ENCODE measurements at places on chromosomes 4 and X.

- DNase-seq, result no peak
These were observed 107.8 kb downstream of the ADRA2C start for GRCh38 chr4:3874028-3874415.

GRCh38 chrX:63658920-63659319 lies 126.1 kb downstream of the ARHGEF9 start:
- no peak for DNase-seq

GRCh38 chrX:44871931-44872820 lies 812 bp upstream of the KDM6A start:
- no peak for DNase-seq

GRCh38 chr4:156889616-156890594 lies 81.7 kb downstream of the PDGFC start:
- DNase-seq, result peak; percentile 80

- DNase-seq, result peak; percentile 94
These were observed 33.5 kb upstream of the CYBB start for GRCh38 chrX:37746218-37746941.

GRCh38 chr4:136562834-136563233 lies 969.5 kb downstream of the PCDH18 start:
- DNase-seq, result no peak

GRCh38 chr4:32551943-32552342 lies 1831.8 kb downstream of the PCDH7 start:
- no peak for DNase-seq

GRCh38 chrX:101206471-101206870 lies 13.1 kb upstream of the DRP2 start:
- DNase-seq, result peak; percentile 46

DNA sequence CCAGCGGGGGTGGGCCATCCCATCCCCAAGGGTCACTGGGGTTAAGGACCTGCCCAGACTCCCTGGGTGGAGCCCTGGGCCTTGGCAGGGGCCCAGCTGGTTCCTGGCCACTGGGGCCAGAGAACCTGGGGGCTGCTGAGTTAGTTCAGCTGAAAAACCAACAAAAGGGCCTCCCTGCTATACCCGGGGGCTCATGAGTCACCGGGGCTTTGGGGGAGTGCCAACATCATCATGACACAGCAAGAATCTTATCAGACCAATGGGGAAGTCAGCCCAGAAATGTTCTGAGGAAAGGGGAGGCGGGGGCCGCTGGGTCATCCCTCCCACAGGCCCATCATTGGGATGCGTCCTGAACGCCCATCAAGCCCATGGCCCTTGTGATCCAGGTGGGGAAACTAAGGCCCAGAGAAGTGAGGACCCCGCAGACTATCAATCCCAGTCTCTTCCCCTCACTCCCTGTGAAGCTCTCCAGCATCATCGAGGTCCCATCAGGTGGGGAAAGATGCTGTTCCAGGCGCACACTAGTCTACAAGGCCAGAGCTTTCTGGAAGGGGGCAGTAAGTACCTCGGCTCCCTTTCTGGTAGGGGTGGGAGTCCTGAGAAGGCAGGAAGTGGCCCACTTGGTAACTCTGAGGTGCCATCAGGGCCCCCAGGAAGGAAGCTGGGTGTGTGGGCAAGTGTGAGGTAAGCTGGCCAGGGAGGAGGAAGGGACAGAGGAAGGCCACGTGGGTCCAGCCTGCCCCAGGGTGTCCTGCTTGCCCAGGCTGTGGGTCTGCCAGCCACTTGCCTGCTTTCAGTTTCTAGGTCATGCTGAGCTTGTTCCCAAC lies 4.5 kb downstream of the G6PD start:
- DNase-seq, result peak; percentile 73

- DNase-seq, result no peak
These were observed 406.6 kb downstream of the PCDH10 start for GRCh38 chr4:133555671-133556070.

DNA sequence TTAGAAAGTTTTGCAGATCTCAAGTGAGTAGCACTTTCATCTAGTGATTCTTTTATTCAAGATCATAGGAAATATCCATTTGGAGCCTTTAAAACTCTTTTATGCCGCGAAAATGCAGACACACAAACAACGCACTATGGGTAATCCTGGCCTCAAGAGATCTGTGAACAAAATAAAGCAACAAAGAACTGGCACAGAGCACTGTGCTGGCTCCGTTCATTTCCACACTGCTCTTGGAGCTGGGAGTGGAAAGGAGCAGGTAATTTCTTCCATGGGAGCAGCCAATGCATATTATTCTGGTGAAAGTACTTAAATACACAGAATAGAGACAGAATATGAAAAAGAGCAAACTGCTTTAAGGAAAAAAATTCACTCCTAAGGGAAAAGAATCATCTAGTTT lies 172.7 kb upstream of the FRG1 start:
- no peak for DNase-seq

GRCh38 chrX:68488657-68489056 lies 10.2 kb upstream of the YIPF6 start:
- DNase-seq, result no peak

DNA sequence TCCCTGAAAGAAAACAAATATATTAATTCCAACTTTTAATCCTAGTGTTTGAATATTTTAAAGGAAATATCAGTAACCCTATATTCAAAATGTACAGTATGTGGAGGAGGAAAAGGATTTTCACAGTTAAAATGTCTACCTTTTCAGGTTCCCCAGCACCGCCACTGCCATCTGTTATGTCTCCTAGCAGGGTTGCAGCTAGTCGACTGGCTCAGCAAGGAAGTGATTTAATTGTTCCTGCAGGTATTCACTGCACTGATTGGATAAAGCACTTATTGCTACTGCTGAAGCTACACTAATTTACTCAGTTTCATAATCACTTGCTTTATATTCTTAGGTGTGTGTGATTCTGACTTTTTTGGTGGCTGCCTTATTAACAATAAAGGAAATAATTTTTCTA lies 65.5 kb upstream of the FHDC1 start:
- DNase-seq, result no peak

GRCh38 chr4:99863-100262 lies 24.4 kb upstream of the ZNF718 start:
- DNase-seq, result no peak

DNA sequence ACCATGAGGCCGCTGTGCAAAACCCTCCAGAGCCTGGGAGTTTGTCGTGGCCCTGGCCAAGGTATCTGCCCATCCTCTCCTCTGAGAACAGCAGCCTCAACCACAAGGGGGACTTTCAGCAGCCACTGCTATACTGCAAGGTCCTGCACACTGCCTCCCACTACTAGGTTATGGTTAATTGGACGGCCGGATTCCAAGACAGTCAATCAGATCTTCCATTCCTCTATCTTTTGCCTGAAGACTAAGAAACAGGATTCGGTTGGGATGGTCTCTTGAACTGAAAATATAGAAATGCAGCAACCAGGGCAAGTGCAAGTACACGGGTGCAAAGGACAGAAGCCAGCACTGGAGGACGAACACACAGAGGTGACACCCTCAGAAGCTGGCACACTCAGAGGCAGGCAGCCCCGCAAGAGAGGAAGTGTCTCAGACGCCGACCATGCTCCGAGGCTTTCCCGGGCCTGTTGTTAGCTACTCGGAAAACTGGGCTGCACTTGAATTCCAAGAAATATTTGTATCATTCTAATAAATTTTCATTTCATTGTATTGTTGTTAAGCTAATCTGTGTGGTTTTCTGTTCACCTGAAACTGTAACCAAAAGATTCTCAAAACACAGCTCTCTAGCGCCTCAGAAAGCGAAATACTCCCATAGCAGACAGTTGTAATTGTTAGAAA lies 63.3 kb downstream of the AFAP1 start:
- DNase-seq, result no peak

- no peak for DNase-seq
These were observed 153.5 kb downstream of the SLC10A7 start for GRCh38 chr4:146368209-146368608.

DNA sequence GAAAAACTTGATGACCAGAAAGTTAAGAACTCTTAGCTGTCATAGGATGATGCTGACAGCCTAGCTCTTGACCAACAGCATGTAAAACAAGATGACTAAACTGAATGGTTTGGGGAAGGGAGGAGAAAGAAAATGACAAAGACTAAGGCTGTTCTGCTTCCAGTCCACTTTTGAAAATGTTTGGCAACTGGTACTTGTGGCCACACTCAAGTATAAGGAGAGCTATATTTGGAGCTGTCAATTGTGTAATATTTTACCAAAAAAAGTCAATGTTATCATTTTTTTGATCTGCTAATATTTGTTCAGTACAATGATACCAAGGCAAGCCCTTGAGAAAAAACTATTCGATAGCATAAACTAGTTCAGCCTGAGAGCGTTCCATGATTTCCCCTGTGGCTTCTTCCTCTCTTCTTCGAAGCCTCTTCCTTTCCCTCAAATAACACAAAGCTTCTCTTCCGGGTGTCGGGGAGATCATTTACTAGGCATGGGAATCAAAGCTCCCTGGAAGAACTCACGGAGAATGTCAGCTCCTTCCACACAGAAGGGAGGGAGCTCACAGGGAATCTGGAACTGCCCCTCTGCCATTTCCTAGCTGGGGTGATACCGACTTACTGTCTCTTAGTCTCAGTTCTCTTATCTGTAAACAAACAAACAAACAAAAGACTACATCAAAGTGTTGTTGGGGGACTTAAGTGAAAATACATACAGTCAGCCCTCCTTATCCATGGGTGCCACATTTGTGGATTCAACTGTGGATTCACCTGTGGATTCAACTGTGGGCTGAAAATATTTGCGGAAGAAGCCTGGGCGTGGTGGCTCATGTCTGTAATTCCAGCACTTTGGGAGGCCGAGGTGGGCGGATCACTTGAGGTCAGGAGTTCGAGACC lies 82.6 kb downstream of the SCD5 start:
- DNase-seq, result peak; percentile 53

GRCh38 chr4:13378973-13379759 lies 105.0 kb downstream of the RAB28 start:
- peak; percentile 44 for DNase-seq

- no peak for DNase-seq
These were observed 79.8 kb downstream of the PSAPL1 start for GRCh38 chr4:7354927-7355326.

- DNase-seq, result no peak
These were observed 39.3 kb downstream of the GATB start for GRCh38 chr4:151721466-151721865.

DNA sequence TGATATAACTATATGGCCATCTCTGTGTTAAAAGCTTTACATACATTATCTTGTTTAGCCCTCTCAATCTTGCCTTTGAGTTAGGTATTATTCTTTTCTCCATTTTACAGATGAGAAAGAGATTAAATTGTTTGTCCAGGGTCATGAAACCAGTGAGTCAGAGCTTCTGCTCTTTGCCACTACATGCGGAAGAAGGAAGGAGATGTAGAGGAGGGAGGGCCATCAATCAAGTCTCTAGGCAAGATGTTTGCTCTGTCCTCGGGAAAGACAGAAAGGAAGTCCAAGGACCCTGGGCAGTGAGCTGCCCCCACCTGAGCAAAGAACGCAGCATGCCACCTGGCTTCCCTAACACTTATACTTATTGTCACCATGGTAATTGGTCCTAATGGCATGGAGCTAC lies 133.7 kb upstream of the IL1RAPL2 start:
- DNase-seq, result peak; percentile 36

- no peak for DNase-seq
These were observed 6.1 kb upstream of the SPON2 start for GRCh38 chr4:1178300-1179088.

GRCh38 chr4:87622303-87622702 lies 14.0 kb downstream of the DSPP start:
- no peak for DNase-seq

- DNase-seq, result no peak
These were observed 7.4 kb downstream of the GAB1 start for GRCh38 chr4:143344041-143344440.

DNA sequence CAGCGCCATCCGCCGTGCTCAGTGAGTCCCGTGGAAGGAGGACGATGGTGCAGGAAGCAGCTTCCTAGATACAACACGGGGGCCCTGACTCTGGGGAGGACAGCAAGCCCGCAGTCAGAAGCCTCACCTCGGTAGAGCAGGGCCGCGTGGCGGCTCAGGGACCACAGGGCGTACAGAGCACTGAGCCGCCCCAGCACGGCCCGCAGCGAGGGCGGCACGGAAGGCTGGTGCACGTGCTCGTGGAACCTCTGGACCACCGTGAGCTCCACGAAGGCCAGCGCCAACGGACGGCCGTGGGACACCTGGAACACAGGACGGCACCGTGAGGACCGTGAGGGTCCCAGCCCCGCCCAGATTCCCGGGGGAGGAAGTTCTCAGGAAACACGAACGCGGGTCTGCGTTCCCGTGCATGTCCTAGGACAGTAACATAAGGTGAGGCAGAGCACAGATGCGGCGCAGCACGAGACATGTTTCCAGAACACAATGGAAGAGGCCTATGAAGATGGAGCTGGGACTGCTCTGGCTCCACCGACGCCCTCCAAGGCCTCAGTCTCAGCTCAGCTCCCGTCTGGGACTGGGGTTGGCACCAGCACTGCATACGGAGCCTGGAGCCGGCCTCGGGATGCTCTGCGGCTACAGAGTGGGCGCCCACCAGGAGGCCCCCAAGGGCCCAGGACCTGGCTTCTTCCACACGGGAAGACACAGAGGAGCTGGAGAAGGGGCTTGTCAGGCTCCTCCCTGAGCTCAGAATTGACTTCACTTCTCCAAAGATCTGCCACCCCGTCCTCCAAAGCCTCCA lies 65.5 kb downstream of the ACOX3 start:
- no peak for DNase-seq

DNA sequence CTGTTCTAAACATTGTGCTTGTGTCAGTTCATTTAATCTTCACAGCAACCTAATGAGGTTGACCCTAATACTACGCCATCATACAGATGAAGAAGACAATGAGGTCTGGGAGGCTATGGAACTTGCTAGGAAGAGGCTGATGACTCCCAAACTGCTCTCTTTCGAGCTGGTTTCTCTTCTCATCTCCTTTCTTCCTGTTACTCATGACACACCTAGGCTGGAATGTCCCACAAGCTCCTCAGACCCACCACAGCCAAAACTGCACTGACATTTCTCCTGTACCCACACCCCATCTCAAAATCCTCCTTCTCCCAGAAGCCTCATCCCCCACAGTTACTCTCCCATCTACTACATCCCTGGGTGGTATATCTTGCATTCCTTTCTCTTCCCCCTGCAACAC lies 27.4 kb upstream of the PJA1 start:
- no peak for DNase-seq

Measured in MV-4-11 (cell line).